ENCODE measurements at places on chromosomes 5 and 9.

GRCh38 chr9:119793218-119793617, 424.0 kb upstream of the BRINP1 start:
- DNase-seq: no peak

GRCh38 chr5:5933651-5934050, 444.7 kb downstream of the MED10 start:
- no peak for DNase-seq

GRCh38 chr5:137361280-137361679, 137.8 kb downstream of the SPOCK1 start:
- DNase-seq: no peak

DNA sequence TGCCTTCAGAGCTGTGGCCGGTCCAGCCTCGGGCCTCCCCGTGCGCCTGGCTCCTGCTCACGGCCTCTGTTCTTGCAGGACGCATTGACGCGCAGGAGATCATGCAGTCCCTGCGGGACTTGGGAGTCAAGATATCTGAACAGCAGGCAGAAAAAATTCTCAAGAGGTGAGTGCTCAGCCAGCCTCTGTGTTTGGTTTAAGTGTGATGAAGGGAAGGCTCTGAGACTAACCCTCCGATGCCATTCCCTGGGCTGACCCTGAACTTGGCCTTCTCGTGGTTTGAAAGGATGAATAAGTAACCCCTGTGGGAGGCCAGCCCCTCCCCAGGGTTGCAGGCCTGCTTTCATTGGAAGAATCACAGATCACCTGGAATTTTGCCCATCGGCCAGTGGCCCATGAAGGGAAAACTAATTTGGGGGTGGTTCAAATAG, 26.3 kb downstream of the PTGES2 start:
- peak; percentile 17 for DNase-seq

Measured in hepatocyte (in vitro differentiated cells).